ENCODE measurements at places on chromosomes 2 and 18. TPM values are rescaled to one million over a fixed set of nuclear protein-coding genes. Genes with fewer than 3 reads are reported as not detected.

- DNase-seq = no peak
Measured at GRCh38 chr2:232219496-232219870, 159.1 kb upstream of the ALPP start.

- no peak for DNase-seq
Measured at GRCh38 chr2:227351639-227352038, 26.6 kb downstream of the MFF start.

DNA sequence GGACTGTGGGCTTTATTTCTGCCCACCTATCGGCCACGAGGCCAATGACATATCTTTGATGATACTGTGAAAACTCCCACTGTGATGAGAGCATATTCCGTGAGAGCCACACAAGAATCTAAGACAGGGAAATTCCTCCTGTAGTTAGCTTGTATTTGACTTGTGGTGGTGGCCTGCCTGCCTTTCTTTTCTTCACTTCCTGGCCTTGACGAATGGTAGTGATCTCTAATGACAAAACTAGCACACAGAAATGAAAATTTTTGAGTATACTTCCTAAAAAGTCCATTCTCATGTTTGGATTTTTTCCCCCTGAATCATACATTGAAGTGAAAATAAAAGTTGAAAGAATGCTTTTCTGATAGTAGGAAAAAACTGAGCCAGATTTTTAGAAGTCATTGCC, 94.4 kb downstream of the MGAT5 start:
- DNase-seq = no peak

- DNase-seq = peak; percentile 25
Measured at GRCh38 chr2:28621172-28622100, 125.6 kb downstream of the PLB1 start.

- DNase-seq = no peak
Measured at GRCh38 chr2:96315400-96316071, 9.6 kb upstream of the ITPRIPL1 start.

DNA sequence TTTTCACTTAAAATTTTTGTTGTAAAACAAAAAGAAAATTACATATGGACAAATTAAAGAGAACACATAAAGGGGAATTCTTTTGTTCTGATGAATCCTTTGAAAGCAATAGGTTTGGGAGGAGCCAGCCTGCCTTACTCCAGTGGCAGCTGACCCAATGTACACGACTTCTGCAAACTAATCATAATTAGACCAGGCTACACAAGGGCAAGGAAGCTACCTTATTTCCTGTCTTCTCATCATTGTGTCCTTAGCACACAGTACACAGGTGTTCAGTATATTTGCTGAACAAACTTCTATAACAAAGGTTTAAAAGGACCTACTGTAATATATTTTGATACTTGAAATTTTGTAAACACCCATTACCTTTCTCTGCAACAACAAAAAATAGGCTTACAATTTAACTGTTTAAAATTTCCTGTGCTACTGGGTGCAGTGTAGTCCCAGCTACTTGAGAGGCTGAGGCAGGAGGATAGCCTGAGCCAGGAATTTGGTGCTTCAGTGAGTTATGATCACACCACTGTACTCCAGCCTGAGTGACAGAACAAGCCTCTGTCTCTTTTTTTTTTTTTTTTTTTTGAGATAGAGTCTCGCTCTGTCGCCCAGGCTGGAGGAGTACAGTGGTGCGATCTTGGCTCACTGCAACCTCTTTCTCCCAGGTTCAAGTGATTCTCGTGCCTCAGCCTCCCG, 18.9 kb downstream of the KCNG3 start:
- no peak for DNase-seq

DNA sequence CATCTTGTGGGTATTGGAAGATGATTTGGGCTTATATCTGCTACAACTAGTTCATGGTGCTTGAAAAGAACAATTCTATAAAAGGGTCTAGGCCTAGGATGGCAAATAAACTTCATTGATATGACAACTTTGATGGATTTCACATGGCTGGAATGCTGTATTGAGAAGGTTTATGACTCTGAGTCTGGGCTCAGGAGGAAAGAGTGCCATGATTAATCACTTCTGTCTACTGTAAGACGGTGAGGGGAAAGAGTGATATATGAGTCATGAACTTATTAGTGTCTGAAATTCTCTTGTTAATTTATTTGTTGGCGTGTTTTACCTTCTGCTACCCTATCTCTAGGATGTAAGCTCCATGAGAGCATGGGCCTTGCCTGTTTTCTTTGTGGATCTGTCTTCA, 17.0 kb upstream of the ADCYAP1 start:
- no peak for DNase-seq

DNA sequence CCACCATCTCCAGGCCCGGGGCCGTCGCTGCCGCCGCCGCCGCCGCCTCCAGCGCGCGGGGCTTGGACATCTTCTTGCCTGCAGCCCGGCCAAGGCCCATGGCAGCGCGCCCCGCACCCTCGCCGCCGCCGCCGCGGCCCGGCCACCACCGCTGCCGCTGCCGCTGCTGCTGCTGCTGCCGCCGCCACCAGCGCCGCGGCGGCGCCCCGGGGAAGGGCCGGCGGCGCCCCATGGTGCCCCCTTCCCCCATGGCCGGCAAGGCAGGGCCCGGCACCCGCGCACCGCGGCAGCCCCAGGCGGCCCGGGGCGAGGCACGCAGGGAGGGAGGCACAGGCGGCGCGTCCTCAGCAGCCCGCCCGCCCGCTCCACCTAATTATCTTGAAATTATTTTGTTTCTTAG, 3057.4 kb downstream of the RPIA start:
- no peak for DNase-seq

GRCh38 chr2:190876631-190877030, 4.0 kb upstream of the GLS start:
- no peak for DNase-seq

- DNase-seq = no peak
Measured at GRCh38 chr2:5548991-5549715, 143.0 kb upstream of the SOX11 start.

DNA sequence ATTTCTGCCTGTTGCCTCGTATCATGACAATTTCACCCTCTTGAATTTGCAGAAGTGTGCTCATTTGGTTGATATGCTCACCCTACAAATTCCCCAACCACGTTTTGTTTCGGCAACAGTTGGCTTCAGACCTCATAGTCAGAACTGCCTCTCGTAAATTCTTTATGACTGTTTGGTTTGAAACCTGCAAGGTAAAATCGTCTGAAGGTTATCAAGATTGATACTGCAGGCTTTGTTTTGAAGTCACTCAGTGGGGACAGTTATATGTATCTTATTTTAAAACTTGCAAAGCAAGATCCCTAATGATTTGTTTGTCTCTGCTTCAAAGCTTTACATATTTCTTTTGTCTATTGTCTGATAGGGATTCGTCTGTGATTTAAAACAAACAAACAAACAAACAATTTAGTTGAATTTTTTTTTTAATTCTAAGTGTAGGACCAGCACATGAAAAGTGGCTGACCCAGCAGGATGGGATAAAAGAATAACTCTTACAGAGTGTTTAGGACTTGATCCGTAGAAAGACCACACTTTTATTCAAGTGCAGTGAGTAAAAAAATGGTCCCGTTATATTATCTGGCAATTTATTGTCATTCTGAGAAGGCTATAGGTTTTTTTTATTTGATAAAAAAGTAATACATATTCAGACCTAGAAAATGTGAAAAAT, 45.7 kb upstream of the MYCN start:
- no peak for DNase-seq

- DNase-seq = no peak
Measured at GRCh38 chr2:39140322-39140847, 19.5 kb upstream of the SOS1 start.

DNA sequence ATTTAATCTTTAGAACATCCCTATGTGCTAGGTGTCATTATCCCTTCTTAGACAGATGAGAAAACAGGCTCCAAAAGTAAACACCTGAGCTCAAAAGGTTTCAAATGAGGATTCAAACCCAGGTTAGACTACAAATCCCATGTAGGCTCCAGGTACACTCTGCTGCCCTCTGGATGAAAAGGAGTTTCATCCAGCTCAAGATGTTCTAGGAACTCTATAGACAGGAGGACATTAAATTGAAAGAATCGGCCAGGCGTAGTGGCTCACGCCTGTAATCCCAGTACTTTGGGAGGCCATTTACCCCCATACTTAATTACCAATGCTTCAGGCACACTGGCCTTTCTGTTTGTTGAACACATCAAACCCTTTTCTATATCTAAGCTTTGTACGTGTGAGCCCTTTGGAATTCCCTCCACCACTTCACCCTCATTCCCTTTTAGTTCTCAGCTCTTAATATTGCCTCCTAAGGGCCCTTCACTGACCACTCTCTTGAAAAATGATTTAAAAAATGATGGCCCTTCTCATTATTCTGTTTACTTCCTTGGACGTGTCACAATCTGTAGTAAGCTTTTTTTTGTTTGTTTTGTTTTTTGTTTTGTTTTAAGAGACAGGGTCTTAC, 10.7 kb downstream of the SLC25A12 start:
- DNase-seq = no peak

DNA sequence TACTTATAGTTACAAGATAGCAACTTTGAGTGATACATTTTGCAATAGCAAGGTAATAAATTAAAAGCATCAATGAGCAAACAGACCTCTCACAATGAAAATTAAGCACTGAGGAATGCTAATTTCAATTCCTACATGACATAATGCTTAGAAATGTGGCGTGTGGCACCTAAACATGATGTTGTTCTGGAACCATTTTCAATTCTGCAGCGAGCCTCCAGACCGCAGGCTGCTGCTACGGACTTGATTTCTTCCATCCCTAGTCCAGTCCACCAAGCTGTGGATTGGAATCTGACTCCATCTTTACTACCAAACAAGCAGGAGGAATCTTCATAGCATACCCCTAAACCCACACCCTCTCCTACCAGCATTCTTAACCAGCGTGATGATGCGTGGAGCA, 58.7 kb upstream of the ZNF397 start:
- no peak for DNase-seq

- DNase-seq = no peak
Measured at GRCh38 chr2:160408173-160408958, 85.2 kb downstream of the RBMS1 start.

- DNase-seq = no peak
Measured at GRCh38 chr2:38483776-38484501, 106.9 kb upstream of the ATL2 start.

DNA sequence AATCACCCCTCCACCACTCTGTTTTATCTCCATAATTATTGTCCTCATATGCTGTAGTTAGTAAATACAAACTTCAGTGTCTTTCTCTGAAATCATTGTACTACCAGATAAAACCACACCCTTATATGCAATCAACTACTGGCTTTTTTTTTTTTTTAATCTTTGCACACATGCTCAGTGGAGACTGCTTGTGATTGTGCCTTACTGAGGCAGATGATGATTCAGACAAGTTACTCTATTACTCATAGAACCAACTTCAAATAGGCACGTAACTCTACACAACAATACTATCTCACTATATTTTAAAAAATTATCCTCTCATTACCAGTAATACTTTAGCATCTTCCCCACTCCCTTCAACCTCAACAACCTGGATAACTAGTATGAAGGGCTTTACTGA, 1278.4 kb upstream of the PIK3C3 start:
- DNase-seq = no peak

DNA sequence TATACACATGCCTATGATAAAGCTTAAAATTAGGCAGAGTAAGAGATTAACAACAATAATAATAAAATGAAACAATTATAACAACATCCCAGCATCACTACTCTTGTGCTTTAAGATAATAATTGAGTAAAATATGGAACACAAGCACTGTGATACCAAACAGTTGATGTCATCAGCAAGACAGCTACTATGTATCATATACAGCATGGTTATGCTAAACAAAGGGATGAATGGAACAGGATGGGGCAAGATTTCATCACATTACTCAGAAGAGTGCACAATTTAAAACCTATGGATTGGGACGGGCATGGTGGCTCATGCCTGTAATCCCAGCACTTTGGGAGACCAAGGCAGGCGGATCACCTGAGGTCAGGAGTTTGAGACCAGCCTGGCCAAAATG, 1221.0 kb downstream of the SUCLG1 start:
- no peak for DNase-seq

- no peak for DNase-seq
Measured at GRCh38 chr2:101469863-101470262, 5.0 kb downstream of the RFX8 start.

DNA sequence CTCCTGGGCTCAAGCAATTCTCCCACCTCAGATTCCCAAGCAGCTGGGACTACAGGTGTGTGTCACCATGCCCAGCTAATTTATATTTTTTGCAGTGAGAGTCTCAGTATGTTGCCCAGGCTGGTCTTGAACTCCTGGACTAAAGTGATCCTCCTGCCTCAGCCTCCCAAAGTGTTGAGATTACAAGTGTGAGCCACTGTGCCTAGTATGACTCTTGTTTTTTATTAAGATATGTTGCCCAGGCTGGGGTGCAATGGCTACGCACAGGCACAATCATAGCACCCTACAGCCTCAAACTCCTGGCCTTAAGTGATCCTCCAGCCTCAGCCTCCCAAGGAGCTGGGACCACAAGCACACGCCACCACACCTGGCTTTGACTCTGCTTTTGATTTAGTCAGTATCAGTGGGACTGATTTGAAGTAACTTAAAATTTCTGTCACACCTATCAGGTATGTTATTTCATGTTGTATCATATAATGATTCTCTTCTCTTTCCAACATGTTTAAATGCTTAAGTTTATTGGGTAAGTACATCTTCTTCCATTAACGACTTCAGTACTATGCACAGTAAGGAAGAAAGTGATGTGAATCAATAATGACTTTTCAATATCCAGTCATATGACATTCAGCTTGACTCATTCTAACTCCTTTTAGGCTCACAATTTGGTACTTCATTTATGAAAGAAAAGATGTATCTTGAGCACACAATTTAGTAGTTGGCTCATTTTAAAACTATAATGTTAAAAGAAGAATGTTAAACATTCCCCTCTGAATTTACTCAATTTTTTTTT, 6.3 kb downstream of the PPP4R3B start:
- no peak for DNase-seq

DNA sequence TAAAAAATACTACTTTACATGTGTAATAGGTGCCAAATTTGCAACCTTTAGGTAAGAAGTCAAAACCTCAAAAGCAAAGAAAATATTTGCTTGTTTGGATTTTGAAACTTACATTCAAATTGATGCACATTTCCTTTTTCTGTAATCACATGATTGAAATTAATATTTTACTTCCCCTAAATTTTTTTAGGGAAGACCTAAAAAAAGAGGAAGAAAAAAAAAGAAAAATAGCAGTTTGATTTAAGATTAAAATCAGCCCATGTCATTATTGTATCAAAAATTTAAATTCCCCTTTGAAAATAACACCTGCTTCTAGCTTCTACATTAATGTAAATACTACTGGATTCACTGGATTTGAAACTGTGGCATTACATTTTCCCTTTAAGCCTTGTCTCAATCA, 68.2 kb upstream of the STON1 start:
- no peak for DNase-seq

- DNase-seq = no peak
Measured at GRCh38 chr2:195498176-195498575, 158.8 kb upstream of the SLC39A10 start.

The UGT1A5 gene
- 0.67 TPM for total RNA-seq

The HNMT gene
- total RNA-seq = 5.9 TPM

The GAD1 gene
- 4.2 TPM for total RNA-seq

The KHK gene
- total RNA-seq = 1.4 TPM

The RFTN2 gene
- not detected for total RNA-seq

The DYNC1I2 gene
- total RNA-seq = 89.6 TPM

The CNRIP1 gene
- 2.3 TPM for total RNA-seq

The HRH4 gene
- total RNA-seq = not detected

The MYL1 gene
- total RNA-seq = not detected

The UBE2E3 gene
- 65.4 TPM for total RNA-seq

The PROM2 gene
- 184 TPM for total RNA-seq
